ENCODE measurements at places on chromosomes 12 and 14.

DNA sequence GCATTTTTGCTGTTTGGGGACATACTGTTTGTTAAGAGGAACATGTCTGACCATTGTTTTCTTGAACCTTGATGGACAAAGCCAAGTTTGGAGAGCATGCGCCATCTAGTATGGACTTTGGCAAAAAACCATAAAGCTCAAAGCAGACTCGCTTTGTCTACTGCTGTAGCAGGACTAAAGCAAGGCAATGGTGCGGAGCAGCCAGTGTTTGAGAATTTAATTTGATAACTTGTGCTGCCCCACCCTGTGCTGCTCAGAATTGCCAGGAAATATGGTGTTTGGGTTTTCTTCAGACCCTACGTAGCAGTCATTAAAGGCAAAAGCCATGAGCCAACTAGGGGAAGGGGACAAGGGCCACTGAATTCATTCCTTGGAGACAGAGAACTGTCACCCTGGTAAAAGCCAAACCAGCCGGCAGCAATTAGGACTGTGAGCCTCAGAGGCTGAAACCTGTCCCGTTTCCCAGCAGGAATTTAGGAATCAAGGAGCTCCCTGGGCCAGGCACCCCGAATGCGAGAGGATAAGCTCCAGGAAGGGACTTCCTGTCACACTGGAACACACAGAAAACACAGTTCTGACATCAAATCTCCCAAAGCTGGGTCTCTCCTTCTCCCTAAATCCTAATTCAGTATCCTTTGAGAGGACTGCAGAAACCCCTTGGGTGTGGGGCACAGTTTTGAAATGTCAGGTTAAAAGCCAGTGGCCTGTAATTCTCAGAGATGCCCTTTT, 1.1 kb downstream of the AVIL start:
- no peak for DNase-seq

DNA sequence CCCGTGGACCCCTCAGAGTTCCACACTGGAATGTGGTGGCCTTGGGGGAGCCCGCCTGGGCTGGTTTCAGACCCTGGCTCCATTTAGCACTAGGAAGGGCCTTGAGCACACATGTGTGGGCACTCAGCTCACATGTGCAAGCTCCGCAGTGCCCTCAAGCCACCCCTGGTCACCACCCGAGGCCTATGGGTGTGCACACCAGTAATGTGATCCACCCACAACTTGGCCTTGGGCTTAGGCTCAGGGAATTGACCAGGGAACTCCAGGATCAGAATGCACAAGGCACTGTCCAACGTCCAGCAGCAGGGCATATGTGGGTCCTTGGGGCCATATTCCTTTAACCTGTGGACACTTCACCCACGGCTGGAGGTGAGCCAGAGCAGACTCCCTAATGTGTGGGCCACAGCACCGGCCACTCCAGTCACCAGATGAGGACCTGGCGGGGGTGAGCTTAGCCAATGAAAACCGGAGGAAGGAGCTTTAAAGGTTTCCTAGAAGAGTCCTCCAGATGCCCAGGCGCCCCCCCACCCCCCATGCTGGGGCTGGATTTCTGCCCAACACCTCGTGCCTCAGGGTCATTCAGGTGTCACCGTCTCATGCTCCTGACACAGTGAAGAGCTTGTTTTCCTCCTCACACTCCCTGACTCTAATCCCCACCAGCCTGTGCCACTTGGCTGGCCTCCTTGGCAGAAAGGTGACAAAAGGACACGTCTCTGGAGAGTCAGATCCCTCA, 209.2 kb downstream of the ZFP36L1 start:
- DNase-seq, result no peak

GRCh38 chr12:64895526-64895925, 71.1 kb downstream of the TBC1D30 start:
- DNase-seq, result no peak

GRCh38 chr12:28991626-28992025, 157.5 kb upstream of the FAR2 start:
- no peak for DNase-seq

- DNase-seq, result no peak
Observed at GRCh38 chr12:66947119-66947518, 268.2 kb upstream of the GRIP1 start.

- DNase-seq, result no peak
Observed at GRCh38 chr14:88522393-88522792, 32.4 kb downstream of the PTPN21 start.

DNA sequence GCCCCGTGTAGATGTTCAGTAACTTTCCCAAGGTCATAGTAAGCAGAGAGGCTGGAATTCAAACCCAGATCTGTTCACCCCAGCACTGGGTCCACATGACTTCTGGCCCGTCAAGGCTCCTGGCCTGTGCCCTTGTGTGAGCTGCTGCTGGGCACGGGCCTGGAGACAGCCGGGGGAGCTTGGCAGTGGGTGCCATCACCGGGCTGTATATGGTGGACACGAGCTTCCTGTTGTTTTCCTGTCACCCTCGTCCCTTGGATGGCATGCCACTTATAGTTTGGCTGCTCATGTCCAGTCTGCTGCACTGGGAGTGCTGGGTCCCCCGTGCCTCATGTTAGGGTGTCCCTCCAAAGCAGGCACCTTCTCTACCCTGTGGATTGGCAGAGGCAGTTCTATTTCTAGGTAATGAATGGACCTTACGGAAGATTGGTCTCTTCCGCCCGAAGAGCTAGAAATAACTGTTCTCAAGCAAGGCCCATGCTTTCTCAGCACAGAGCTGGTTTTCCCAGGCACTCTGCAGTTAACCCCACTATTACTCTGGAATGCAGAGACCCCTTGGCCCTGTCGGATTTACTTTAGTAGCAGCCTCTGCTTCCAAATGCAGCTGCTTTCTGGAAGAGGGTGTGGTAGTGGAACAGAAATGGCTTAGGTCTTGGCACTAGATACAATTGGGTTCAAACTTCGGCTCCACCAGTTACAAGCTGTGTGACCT, 44.3 kb downstream of the ELK3 start:
- no peak for DNase-seq

GRCh38 chr14:58607952-58608317, 29.8 kb upstream of the DACT1 start:
- no peak for DNase-seq

GRCh38 chr12:108597559-108598471, at the start of gene TMEM119:
Gene TMEM119, minus strand, starts transcription at chr12:108598084. Its CDS starts 5,701 bp downstream, at chr12:108592383.
- no peak for DNase-seq

- DNase-seq, result no peak
Observed at GRCh38 chr12:4088451-4088850, 185.1 kb upstream of the CCND2 start.

DNA sequence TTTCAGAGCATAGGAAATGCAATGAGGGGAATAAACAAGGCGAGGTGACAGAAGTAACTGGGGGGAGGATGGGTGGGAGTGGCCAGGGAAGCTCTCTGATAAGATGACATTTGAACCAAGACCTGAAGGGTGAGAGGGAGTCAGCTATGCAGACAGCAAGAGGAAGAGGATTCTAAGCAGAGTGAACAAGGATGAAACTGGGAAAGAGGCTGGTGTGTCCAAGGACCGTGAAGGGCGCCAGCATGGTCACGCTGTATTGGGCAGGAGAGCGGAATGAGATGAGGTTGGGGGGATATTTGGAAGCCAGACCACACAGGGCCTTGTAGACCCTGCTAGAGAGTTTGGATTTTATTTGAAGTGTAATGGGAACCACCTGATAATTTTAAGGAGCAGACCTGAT, 10.5 kb upstream of the PPP1R1A start:
- DNase-seq, result no peak

GRCh38 chr14:25090716-25091454, 40.9 kb upstream of the STXBP6 start:
- no peak for DNase-seq

DNA sequence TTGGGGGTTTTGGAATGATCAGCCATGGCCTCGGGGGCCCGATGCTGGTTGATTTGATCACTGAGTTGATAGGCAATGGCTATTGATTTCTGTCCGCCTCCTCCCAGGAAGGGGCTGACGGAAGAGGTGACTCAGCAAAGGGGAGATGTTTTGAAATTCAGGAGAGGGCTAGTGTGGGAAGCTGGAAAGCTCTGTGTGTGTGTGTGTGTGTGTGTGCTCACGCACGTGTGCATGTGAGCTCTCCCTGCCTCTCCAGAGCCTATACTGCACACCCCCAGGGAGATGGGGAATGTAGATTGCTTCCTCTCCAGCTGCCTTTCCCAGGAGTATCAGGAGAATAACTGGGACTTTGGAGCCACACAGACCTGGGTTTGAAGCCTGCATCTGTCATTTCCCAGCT, 184.9 kb upstream of the MYL2 start:
- DNase-seq, result no peak

GRCh38 chr12:47102406-47102805, 22.6 kb upstream of the AMIGO2 start:
- no peak for DNase-seq

- DNase-seq, result no peak
Observed at GRCh38 chr14:95193081-95193480, 35.8 kb upstream of the DICER1 start.

DNA sequence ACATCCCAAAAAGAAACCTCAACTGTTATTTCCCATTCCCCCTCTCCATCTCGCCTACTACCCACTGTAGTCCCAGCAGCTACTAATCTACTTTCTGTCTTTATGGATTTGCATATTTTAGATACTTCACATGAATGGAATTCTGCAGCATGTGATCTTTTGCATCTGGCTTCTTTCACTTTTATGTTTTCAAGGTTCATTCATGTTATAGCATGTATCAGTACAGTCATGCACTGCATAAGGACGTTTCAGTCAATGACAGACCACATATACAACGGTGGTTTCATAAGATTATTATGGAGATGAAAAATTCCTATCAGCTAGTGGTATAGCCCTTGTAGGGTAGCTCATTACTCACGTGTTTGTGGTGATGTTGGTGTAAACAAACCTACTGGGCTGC, 24.5 kb downstream of the PCNX4 start:
- DNase-seq, result no peak

DNA sequence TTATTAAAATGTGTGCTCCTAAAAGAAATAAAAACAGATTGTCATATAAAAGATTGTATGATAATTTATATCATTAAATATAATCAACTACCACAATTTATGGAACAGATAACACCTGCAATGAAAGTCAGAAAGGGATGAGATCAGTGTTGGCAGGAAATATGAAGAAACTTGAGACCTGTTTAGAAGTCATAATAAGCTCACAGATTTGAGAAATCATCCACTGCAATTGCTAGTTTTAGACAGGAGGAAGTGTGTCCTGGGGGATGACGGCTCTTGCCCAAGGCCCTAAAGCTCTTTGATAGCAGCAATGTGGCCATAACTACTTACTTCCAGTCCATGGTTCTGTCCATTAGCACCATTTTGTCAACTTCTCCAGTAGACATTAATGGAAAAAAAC, 122.8 kb upstream of the SOX5 start:
- no peak for DNase-seq

DNA sequence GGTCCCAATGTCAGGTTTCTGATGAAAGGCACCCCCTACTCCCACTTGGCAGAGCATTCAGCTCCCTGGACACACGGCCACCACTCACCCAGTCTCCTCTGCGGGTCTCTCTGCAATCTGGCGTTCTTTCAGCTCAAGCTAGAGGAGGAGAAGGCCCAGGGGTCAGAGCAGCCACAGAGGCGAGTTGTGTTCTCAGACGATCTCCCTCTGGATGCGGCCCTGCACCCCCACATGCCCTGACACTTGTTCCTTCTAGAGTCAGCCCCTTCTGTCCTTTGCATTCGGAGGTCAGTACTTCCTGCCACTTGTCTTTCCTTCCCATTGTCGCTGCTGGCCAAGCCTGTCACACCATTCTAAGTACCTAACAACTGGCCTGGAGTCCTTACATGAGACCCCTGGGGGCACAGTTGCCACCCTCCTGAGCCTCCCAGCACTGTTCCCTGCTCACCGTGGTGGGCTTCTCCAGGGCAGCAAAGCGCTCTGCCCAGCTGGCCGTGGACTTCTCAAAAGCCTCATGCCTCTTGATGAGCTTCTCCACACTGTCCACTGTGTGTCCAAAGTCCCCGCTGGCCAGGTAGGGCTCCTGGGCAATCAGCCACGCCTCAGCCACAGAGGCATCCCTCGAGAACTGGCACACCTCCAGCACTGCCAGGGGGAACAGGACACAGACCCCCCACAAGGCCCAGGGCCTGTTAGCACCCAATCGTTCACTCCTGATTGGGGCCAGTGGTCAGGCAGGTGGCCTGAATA, 63.2 kb downstream of the PLEKHG3 start:
- DNase-seq, result no peak

GRCh38 chr12:49089821-49090773, 4.5 kb downstream of the DHH start:
- no peak for DNase-seq

DNA sequence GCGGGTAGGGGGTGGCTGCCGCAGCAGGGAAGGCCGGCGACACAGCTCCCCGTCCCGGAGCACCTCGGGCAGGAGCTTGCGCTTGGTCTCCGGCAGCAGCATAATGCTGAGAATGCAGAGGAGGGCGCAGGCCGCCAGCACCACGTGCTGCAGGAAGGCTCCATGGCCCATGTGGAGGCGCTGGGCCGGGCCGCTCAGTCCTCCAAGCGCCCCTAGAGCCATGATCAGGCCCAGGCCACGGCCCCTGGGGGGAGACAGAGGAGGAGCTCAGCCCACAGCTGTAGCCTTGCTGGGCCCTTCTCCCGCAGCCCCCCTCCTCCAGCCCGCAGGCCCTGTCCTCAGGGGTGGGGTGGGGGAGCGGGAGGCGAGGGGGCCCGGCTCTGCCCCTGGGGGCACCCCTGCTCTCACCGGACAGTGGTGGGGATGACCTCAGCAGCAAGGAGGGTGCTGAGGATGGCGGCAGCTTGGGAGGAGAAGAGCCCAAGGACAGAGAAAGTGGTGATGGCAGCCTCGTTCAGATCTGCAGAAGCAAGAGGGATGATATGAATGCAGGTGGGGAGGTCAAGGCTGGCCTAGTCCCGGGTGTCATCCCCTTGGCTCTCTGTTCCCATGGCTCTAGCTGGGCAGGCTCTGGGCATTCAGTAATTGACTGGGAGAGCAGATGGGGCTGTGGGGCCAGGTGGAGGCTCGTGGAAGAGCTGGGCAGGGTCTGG, 5.8 kb downstream of the SLC22A17 start:
- DNase-seq, result no peak

GRCh38 chr12:7144414-7145120, 14.4 kb downstream of the CLSTN3 start:
- no peak for DNase-seq

- no peak for DNase-seq
Observed at GRCh38 chr12:118328486-118329330, 44.0 kb downstream of the TAOK3 start.

DNA sequence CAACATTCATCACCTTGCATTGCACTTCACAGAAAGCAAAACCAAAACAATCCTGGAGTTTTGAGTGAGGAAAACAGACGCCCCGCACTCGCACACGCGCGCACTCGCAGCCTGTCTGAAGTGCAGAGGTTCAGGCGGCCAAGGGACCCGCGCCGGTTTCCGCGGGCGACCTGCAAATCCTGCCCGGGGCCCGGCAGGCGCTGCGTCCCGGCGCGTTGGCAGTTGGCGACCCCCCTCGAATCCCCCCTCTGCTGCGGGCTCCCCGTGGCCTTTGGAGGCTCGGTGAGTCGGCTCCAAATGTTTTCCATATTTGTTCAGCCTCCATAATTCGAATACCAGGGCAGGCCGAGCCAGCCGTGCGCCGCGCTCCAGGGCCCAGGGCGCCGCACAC, at the start of gene SSPN:
SSPN (plus strand) TSS at position 324 of the 391 bp plus-strand sequence. CDS start 100 bp downstream, outside the sequence.
- DNase-seq, result no peak

GRCh38 chr12:56382611-56383010, 20.0 kb upstream of the APOF start:
- no peak for DNase-seq

- DNase-seq, result no peak
Observed at GRCh38 chr14:57031474-57031873, 221.2 kb upstream of the OTX2 start.

All from vagina (tissue), 2 donors.